Activated naive CD4-positive, alpha-beta T cell treated with anti-CD3 and anti-CD28 coated beads for 36 hours (primary cell): ENCODE measurements at places on chromosomes 5 and 9. TPM values are rescaled to one million over a fixed set of nuclear protein-coding genes. Genes with fewer than 3 reads are reported as not detected.

DNA sequence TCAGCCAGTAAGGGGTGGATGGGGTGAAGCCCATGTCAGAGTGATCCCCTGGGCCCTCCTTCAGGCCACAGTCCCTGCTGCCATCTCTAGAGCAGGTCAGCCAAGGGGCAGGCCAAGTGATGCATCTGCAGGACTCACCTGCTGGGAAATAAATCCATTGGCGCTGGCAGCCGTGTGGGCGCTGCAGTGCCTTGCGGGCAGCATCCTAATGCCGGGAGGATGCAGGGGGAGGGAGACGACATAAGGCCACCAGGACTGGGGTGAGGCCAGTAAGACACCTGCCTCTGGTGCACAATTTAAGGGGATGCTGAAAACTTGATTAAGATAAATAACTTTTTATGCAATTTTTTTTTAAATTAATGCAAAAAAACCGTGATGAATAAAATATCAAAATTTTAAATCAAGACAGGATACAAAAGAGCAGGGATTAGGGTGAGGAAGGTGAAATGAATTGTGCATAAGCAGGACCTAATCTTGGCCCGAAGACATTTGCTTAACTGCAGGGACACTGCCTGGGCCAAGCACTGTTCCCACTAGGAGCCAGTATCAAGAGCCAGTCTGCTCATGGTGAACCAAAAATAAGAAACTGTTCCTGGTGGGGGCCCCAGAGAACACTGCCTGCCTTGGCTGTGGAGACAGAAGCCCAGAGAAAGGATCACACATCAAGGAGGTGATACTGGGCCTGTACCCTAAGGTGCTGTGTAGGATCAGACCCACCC lies 67.5 kb upstream of the CPLX2 start:
- DNase-seq, result no peak
- peaks cover 52% of the 10 kb centered on the region for H3K27me3 ChIP-seq
- no peaks in the 10 kb centered on the region for H3K4me1 ChIP-seq
- no peak overlapping the region for H3K27ac ChIP-seq

The LRRC26 gene
- not detected for total RNA-seq

GRCh38 chr5:170809551-170809950 lies 26.0 kb downstream of the GABRP start:
- H3K4me1 ChIP-seq, result no peaks in the 10 kb centered on the region
- no peak overlapping the region for H3K27ac ChIP-seq
- H3K27me3 ChIP-seq, result peaks cover 6% of the 10 kb centered on the region
- no peak overlapping the region for H3K4me3 ChIP-seq
- DNase-seq, result no peak

The KCTD16 gene
- 0.27 TPM for total RNA-seq

GRCh38 chr5:78295035-78295961 lies 800 bp upstream of the AP3B1 start:
- H3K4me3 ChIP-seq, result peak overlapping the region; percentile 91
- no peaks in the 10 kb centered on the region for H3K27me3 ChIP-seq
- H3K4me1 ChIP-seq, result peaks cover 25% of the 10 kb centered on the region
- DNase-seq, result peak; percentile 45
- peaks cover 5% of the 10 kb centered on the region for H3K36me3 ChIP-seq
- H3K27ac ChIP-seq, result peak overlapping the region; percentile 97

DNA sequence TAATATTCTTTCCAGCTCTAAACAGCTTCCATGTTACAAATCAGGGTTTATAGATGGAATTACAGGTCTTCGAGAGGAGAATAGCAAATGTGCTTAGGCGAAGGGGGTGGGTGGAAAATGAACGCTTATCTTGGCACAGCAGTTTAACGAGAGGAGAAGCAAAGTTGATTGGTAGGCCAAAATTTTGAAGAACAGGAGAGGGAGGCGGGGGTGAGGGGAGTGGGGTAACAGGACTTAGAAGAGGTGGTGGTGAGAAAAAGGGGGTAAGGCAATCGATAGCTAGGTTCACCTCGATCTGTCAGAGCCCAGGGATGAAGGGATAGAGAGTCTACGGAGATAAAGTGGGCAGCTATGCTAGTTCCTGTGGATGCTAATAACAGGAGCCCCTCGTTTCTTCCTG lies 764 bp downstream of the ANKRA2 start:
- H3K4me3 ChIP-seq, result peak overlapping the region; percentile 99
- peaks cover 38% of the 10 kb centered on the region for H3K4me1 ChIP-seq
- peak; percentile 40 for DNase-seq
- H3K27ac ChIP-seq, result peak overlapping the region; percentile 99
- H3K27me3 ChIP-seq, result no peaks in the 10 kb centered on the region

GRCh38 chr9:83431101-83432060 lies 106.8 kb downstream of the FRMD3 start:
- H3K27ac ChIP-seq, result no peak overlapping the region
- H3K4me1 ChIP-seq, result no peaks in the 10 kb centered on the region
- no peaks in the 10 kb centered on the region for H3K27me3 ChIP-seq
- H3K4me3 ChIP-seq, result no peak overlapping the region
- no peak for DNase-seq

- no peak overlapping the region for H3K27ac ChIP-seq
- H3K4me3 ChIP-seq, result no peak overlapping the region
- H3K36me3 ChIP-seq, result no peaks in the 10 kb centered on the region
- DNase-seq, result no peak
- peaks cover 5% of the 10 kb centered on the region for H3K4me1 ChIP-seq
These were observed 21.6 kb upstream of the TMEM245 start for GRCh38 chr9:109141375-109141774.

- no peaks in the 10 kb centered on the region for H3K4me1 ChIP-seq
- no peak for DNase-seq
- no peaks in the 10 kb centered on the region for H3K36me3 ChIP-seq
- H3K4me3 ChIP-seq, result no peak overlapping the region
These were observed 133.1 kb upstream of the MAP1B start for GRCh38 chr5:71974165-71974564.

- no peak for DNase-seq
- no peak overlapping the region for H3K27ac ChIP-seq
- H3K36me3 ChIP-seq, result no peaks in the 10 kb centered on the region
- no peak overlapping the region for H3K4me3 ChIP-seq
These were observed 285.3 kb upstream of the FAM174A start for GRCh38 chr5:100249884-100250269.

- DNase-seq, result no peak
- H3K27me3 ChIP-seq, result no peaks in the 10 kb centered on the region
- peak overlapping the region; percentile 74 for H3K27ac ChIP-seq
- H3K4me3 ChIP-seq, result peak overlapping the region; percentile 88
These were observed 1.0 kb downstream of the FOCAD start for GRCh38 chr9:20684875-20685696.
